ENCODE measurements at places on chromosomes 7 and 10.

GRCh38 chr10:132975831-132976682 is 33.7 kb upstream of the CFAP46 start:
- DNase-seq = no peak

DNA sequence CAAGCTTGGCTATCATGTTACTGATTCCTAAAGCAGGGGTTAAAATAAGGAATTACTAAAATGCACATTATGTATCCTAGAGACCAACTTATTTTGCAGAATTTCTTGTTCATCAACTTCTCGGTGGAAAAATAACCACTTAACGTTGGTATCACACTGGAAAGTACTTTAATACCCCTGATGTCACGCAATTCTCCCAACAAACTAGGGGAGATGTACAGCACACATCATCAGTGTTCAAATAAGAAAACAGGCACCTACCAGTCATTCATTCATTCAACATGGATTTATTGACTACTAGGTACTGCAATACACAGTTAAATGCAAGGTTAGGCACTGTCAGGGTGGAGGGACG is 648 bp downstream of the HUS1 start:
- DNase-seq = no peak

GRCh38 chr10:115095758-115096157 is 2.6 kb downstream of the ATRNL1 start:
- DNase-seq = no peak

DNA sequence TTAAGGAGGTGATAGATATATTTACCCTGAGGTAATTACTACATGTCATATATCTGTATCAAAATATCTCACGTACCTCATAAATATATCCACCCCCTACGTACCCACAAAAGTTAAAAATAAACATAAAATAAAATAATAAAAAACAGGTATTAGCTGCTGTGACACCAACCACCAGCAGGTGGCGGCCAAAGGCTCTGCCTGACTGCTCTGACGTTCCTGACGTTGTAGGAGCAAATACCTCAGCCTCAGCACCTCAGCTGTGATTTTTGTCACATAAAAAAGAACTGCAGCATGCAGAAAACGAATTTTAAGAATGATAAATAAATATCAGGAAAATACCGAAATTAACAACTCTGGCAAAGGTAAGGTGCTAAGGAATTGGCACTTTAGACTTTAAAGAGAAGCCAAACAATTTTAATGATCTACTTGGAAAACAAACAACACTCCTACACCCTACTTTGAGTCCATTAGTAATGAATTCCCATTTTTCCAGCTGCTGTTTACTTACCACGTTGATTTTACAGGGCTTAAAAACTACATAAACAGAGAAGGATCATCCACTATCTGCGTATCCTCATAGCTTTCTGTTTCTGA is 125.4 kb upstream of the TARP start:
- peak; percentile 9 for DNase-seq

GRCh38 chr7:117888627-117889026 is 15.4 kb upstream of the CTTNBP2 start:
- DNase-seq = no peak

- DNase-seq = no peak
These were observed 521 bp downstream of the LIMK1 start for GRCh38 chr7:74083928-74084721.
